ENCODE measurements at places on chromosomes 6 and 20. TPM values are rescaled to one million over a fixed set of nuclear protein-coding genes. Genes with fewer than 3 reads are reported as not detected.
A peak's percentile ranks its signal among the peaks of the same experiment; 100 is the strongest.

Gene HRH3
- not detected for total RNA-seq

Gene SLC22A3
- 8.5 TPM for total RNA-seq

Gene RIMS1
- 15.8 TPM for total RNA-seq

Gene BPIFB4
- not detected for total RNA-seq

Gene CEP57L1
- 16.7 TPM for total RNA-seq

Gene HLA-DPA1
- total RNA-seq = 171 TPM

Gene NKAIN2
- total RNA-seq = 1.5 TPM

Gene TP53TG5
- total RNA-seq = not detected

Gene OPRL1
- total RNA-seq = not detected

- no peaks in the 10 kb centered on the region for H3K36me3 ChIP-seq
- peaks cover 15% of the 10 kb centered on the region for H3K4me1 ChIP-seq
- H3K27ac ChIP-seq = no peak overlapping the region
- no peak overlapping the region for H3K4me3 ChIP-seq
These were observed 265.0 kb downstream of the ADGRG6 start for GRCh38 chr6:142566628-142567396.

DNA sequence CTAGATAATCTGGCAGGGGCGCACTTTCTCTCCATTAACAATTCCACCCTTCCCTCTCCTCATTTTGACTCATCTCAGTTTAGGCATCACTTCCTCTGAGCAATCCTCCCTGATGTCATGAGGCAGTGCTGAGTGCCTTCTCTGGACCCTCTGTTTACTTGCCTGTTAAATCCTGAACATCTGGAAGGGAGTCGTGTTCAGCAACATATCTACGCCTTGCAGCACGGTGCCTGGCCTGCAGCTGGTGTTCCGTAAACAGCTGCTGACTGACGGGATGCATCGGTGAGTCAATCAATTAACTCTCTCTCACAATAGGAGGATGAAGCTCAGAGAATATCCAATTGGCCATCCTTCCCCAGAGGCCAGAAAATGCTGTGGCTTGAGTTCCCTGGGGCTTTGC lies 613.5 kb downstream of the PTPRT start:
- DNase-seq = no peak
- H3K4me1 ChIP-seq = no peaks in the 10 kb centered on the region
- no peaks in the 10 kb centered on the region for H3K36me3 ChIP-seq
- H3K4me3 ChIP-seq = no peak overlapping the region
- H3K27me3 ChIP-seq = no peaks in the 10 kb centered on the region
- peak overlapping the region; percentile 12 for H3K27ac ChIP-seq

- no peaks in the 10 kb centered on the region for H3K4me1 ChIP-seq
- H3K27me3 ChIP-seq = no peaks in the 10 kb centered on the region
- H3K36me3 ChIP-seq = no peaks in the 10 kb centered on the region
These were observed 64.3 kb downstream of the TTI1 start for GRCh38 chr20:37968841-37969401.

DNA sequence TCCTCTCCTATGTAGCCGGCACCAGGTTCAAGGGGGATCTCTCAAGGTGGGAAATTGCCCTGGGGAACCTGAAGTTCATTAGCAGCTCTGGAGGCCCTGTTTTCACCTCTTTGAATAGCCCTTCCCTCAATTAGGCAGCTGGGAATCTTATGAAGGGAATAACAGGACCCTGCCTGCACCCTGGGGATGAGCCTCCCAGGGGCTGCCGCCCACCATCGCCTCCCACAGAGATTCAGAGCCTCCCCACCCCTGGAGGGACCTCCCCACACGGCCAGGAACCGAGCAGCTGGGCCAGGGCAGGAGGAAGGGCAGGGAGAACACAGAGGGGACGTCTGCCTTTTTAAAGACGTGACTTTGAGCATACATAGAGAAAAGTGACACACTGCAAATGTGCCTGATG lies 4.6 kb upstream of the EEF1A2 start:
- no peaks in the 10 kb centered on the region for H3K36me3 ChIP-seq
- H3K4me3 ChIP-seq = no peak overlapping the region
- H3K4me1 ChIP-seq = peaks cover 13% of the 10 kb centered on the region
- peaks cover 50% of the 10 kb centered on the region for H3K27me3 ChIP-seq
- DNase-seq = no peak

GRCh38 chr6:89792881-89793280 lies 26.7 kb downstream of the MDN1 start:
- H3K36me3 ChIP-seq = peaks cover 79% of the 10 kb centered on the region
- DNase-seq = no peak
- H3K4me1 ChIP-seq = no peaks in the 10 kb centered on the region
- H3K27me3 ChIP-seq = no peaks in the 10 kb centered on the region
- no peak overlapping the region for H3K27ac ChIP-seq

- peaks cover 26% of the 10 kb centered on the region for H3K4me1 ChIP-seq
- H3K27me3 ChIP-seq = no peaks in the 10 kb centered on the region
- H3K4me3 ChIP-seq = no peak overlapping the region
- H3K36me3 ChIP-seq = no peaks in the 10 kb centered on the region
These were observed 42.9 kb downstream of the ARHGAP18 start for GRCh38 chr6:129667034-129667433.

GRCh38 chr20:17859616-17860232 lies 108.9 kb downstream of the SNX5 start:
- no peak for DNase-seq
- no peak overlapping the region for H3K4me3 ChIP-seq
- H3K27ac ChIP-seq = no peak overlapping the region
- H3K4me1 ChIP-seq = peaks cover 53% of the 10 kb centered on the region

DNA sequence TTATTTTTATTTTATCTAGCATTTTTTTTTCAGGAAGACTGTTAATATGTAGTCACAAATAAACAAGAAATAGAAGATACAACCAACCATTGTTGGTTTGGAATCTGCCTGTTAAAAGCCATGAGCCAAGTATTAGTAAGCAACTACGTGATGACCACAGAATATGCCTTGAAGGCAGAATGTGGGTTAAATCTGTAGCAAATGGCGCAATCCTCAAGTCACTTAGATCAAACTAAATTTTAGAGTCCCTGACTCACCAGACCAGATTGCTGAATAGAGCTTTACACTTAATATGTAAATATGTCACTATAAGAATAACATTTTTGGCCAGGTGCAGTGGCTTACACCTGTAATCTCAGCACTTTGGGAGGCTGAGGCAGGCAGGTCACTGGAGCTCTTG lies 800.1 kb upstream of the CITED2 start:
- H3K27me3 ChIP-seq = no peaks in the 10 kb centered on the region
- no peak overlapping the region for H3K27ac ChIP-seq
- no peak for DNase-seq
- H3K36me3 ChIP-seq = no peaks in the 10 kb centered on the region

DNA sequence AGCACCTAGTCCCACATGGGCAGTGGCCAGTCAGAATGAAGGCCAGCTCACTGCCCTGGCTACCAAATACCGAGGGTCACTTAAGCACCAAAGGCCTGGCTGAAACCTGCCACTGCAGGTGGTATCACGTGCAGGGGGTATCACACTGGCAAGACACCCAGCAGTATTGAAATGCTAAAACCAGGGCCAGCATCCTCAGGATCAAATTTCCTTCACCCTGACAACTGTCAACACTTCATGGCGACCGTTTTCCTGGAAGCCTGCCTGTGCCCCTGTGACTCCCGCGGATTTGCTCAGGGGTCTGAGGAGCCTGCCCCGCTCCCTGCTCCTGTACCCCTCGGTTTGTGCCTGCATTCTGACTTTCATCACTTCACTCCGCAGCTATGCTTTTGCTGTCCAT lies 151.1 kb downstream of the TTLL2 start:
- H3K4me3 ChIP-seq = no peak overlapping the region
- no peaks in the 10 kb centered on the region for H3K4me1 ChIP-seq
- H3K27ac ChIP-seq = no peak overlapping the region
- H3K36me3 ChIP-seq = no peaks in the 10 kb centered on the region
- H3K27me3 ChIP-seq = no peaks in the 10 kb centered on the region
- no peak for DNase-seq

- no peaks in the 10 kb centered on the region for H3K36me3 ChIP-seq
- H3K27me3 ChIP-seq = no peaks in the 10 kb centered on the region
- H3K27ac ChIP-seq = no peak overlapping the region
- DNase-seq = peak; percentile 4
- no peak overlapping the region for H3K4me3 ChIP-seq
These were observed 1233.0 kb upstream of the EYS start for GRCh38 chr6:66940003-66940402.

- H3K4me1 ChIP-seq = peaks cover 19% of the 10 kb centered on the region
- H3K27ac ChIP-seq = no peak overlapping the region
- H3K27me3 ChIP-seq = no peaks in the 10 kb centered on the region
- H3K36me3 ChIP-seq = no peaks in the 10 kb centered on the region
These were observed 188.0 kb upstream of the TENT5A start for GRCh38 chr6:81940451-81940985.

DNA sequence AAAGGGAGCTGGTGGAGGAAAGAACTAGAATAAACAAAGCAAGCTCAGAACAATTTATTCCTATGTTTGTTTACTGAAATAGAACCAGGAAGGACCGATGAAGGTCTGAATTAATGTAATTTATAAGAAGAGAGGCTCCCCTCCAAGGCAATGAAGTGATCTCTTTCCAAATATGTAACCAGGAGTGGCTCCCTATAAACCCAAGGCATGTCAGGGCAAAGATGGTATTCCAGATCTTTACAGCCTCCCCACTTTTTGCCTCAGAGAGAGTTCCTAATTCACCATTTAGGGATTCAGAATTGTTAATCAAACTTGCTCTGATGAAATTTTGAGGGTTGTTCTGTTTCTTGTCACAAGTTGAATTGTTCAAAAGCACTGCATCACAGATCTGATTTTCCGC lies 88.8 kb downstream of the HDGFL1 start:
- peaks cover 17% of the 10 kb centered on the region for H3K4me1 ChIP-seq
- H3K4me3 ChIP-seq = no peak overlapping the region
- DNase-seq = no peak
- no peaks in the 10 kb centered on the region for H3K27me3 ChIP-seq

DNA sequence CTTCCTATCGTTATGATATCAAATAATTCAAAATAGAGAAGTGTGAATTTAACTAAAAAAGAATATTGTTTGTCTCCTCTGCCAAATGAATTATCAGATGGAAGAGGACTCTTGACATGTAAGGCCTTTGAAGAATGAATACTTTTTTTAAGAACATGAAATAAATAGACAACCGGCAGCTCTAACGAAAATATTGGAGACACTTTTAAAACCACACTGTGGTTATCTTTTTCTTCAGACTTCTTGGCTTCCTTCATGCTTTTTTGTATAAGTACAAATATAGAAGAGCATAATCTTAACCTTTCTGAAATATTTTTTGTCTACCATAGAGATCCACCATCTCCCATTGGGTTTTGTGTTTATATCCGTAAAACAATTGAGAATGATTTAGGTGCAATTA lies 115.2 kb upstream of the SCGN start:
- H3K4me3 ChIP-seq = no peak overlapping the region
- no peak overlapping the region for H3K27ac ChIP-seq
- DNase-seq = no peak
- no peaks in the 10 kb centered on the region for H3K36me3 ChIP-seq

DNA sequence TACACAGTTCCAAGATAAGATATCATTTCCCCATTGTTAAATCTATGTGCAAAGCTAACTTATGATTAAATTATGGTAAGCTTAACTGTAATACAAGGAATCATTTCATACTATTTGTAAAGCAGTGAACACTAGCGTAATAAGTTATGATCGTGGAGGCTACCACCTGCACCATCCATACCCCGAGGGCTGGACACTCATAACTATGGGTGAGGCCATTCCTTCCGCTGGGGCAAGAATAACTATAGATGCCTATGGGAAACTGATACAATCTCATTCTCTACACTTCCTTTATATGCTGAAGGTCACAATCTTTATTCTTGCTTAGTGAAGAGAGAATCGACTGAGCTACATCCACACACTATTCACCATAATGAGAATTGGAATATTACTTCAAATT lies 916.0 kb upstream of the FLRT3 start:
- DNase-seq = no peak
- no peak overlapping the region for H3K27ac ChIP-seq
- H3K27me3 ChIP-seq = no peaks in the 10 kb centered on the region
- H3K36me3 ChIP-seq = no peaks in the 10 kb centered on the region

- no peaks in the 10 kb centered on the region for H3K27me3 ChIP-seq
- peaks cover 34% of the 10 kb centered on the region for H3K4me1 ChIP-seq
- no peaks in the 10 kb centered on the region for H3K36me3 ChIP-seq
- H3K4me3 ChIP-seq = no peak overlapping the region
These were observed 63.0 kb downstream of the SLC22A23 start for GRCh38 chr6:3393836-3394202.

GRCh38 chr20:62489186-62489931 lies 13.6 kb upstream of the GATA5 start:
- H3K36me3 ChIP-seq = no peaks in the 10 kb centered on the region
- no peak for DNase-seq
- H3K27me3 ChIP-seq = peaks cover 16% of the 10 kb centered on the region
- no peak overlapping the region for H3K4me3 ChIP-seq
- H3K4me1 ChIP-seq = peaks cover 58% of the 10 kb centered on the region

- H3K27me3 ChIP-seq = no peaks in the 10 kb centered on the region
- H3K4me3 ChIP-seq = no peak overlapping the region
- no peak for DNase-seq
- no peaks in the 10 kb centered on the region for H3K4me1 ChIP-seq
These were observed 299.4 kb upstream of the NRSN1 start for GRCh38 chr6:23826572-23826971.

GRCh38 chr6:24995270-24995669 lies 59.5 kb upstream of the RIPOR2 start:
- DNase-seq = no peak
- H3K4me3 ChIP-seq = no peak overlapping the region
- no peaks in the 10 kb centered on the region for H3K36me3 ChIP-seq
- H3K27ac ChIP-seq = no peak overlapping the region
- H3K4me1 ChIP-seq = peaks cover 18% of the 10 kb centered on the region

- no peaks in the 10 kb centered on the region for H3K27me3 ChIP-seq
- H3K4me3 ChIP-seq = no peak overlapping the region
- DNase-seq = peak; percentile 81
- peaks cover 17% of the 10 kb centered on the region for H3K4me1 ChIP-seq
These were observed 18.5 kb downstream of the FRMD1 start for GRCh38 chr6:168060521-168060931.

GRCh38 chr6:44110005-44110676 lies 17.1 kb downstream of the MRPL14 start:
- H3K4me1 ChIP-seq = no peaks in the 10 kb centered on the region
- no peak overlapping the region for H3K4me3 ChIP-seq
- no peak for DNase-seq
- H3K27me3 ChIP-seq = no peaks in the 10 kb centered on the region
- no peak overlapping the region for H3K27ac ChIP-seq
- peaks cover 83% of the 10 kb centered on the region for H3K36me3 ChIP-seq

- no peak overlapping the region for H3K4me3 ChIP-seq
- H3K4me1 ChIP-seq = peaks cover 11% of the 10 kb centered on the region
- peaks cover 21% of the 10 kb centered on the region for H3K27me3 ChIP-seq
- no peak for DNase-seq
- H3K36me3 ChIP-seq = no peaks in the 10 kb centered on the region
These were observed 5.5 kb downstream of the C6orf141 start for GRCh38 chr6:49555951-49556350.

DNA sequence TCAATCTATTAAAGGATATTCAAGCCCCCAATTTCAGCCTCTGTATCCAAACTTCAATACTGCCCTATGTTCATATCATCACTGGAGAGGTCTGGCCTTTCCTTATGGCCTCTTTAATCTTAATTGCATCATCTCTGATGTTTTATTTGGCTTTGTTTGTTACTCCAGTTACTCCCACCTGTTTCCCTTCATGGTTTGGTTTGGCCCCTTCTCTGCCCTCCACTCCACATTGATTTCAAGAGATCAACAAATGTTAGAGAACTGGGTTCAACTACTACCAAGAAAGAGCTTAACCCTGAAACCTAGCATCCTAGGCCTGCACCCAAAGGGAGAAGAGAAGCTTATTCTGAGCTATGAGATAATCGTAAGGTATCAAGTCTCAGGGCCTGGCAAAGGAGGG lies 221.6 kb downstream of the LAMA2 start:
- no peak for DNase-seq
- H3K27me3 ChIP-seq = no peaks in the 10 kb centered on the region
- no peak overlapping the region for H3K4me3 ChIP-seq
- no peak overlapping the region for H3K27ac ChIP-seq

- peaks cover 5% of the 10 kb centered on the region for H3K4me1 ChIP-seq
- H3K27me3 ChIP-seq = no peaks in the 10 kb centered on the region
- no peak overlapping the region for H3K27ac ChIP-seq
- H3K36me3 ChIP-seq = no peaks in the 10 kb centered on the region
These were observed 9.5 kb upstream of the CDKN1A start for GRCh38 chr6:36669002-36669401.

Measured in stomach (tissue), 19 donors.